Neural crest cell (in vitro differentiated cells): ENCODE measurements at places on chromosomes 7 and 10. TPM values are rescaled to one million over a fixed set of nuclear protein-coding genes. Genes with fewer than 3 reads are reported as not detected.

DNA sequence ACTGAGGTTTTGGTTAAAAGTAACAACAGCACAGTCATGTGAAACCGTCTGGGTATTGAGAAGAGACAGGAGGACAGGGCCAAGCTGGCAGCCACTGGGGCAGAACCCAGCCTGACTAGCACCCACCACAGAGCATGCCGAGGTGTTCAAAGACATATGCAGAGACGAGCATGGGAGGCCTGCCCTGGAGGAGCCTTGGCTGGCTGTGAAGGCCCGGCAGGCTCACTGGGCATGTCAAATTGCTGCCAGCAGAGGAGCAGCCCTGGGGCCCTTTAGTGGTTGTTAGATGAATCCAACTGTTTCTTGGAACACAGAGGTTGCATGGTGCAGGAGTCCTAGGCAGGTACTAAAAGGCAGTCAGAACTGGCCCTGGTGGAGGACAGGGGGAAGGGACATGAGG, 5.0 kb upstream of the GDF2 start:
- H3K27me3 ChIP-seq, result no peaks in the 10 kb centered on the region
- H3K4me1 ChIP-seq, result peaks cover 7% of the 10 kb centered on the region
- DNase-seq, result no peak
- H3K27ac ChIP-seq, result no peak overlapping the region
- H3K4me3 ChIP-seq, result no peak overlapping the region

MYPN gene
- not detected in 2 replicates for total RNA-seq

CPED1 gene
- 3.6 and 4.3 TPM in 2 replicates for total RNA-seq

EN2 gene
- total RNA-seq, result 7.2 and 8.2 TPM in 2 replicates

GSDME gene
- 18.9 and 21.9 TPM in 2 replicates for total RNA-seq

ELN gene
- total RNA-seq, result 0.41 and 1.0 TPM in 2 replicates

CFAP46 gene
- 3.7 and 4.4 TPM in 2 replicates for total RNA-seq
